Substantia nigra (tissue), 51 donors: ENCODE measurements at places on chromosomes 3 and 15.

GRCh38 chr3:125585595-125586223 lies 9.6 kb downstream of the OSBPL11 start:
- DNase-seq = no peak

DNA sequence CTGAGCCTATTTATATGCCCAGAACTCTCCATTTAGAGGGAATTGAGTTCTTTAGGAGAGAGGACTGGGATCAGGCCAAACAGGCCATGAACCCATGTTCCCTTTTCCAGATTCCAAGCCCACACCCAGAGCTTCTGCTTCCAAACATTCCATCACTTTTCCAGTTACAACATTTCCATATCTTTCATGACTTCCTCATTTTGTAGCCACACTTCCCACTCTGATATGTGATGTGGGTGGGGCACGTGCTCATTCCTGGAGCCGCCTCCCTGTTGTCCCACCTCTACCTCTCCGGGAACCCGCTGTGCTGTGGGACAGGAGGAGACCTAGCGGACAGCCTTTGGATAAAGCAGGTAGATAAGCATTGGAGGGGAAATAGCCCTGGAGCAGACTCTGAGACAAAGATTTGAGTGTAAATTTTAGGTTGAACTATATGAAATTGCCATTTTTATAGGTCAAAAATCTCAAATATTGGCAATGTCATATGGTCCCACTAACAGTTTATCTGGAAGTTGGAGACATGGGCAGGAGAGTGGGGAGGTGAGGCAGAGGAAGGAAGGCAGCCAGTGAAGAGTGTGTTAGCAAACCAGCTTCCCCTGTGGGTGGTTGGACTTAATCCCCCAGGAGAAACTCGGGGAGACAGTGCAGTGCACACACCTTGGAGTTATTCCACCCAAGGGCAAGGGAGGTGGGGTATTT lies 31.8 kb downstream of the CYP8B1 start:
- DNase-seq = no peak

GRCh38 chr3:118543832-118544231 lies 490.8 kb downstream of the IGSF11 start:
- no peak for DNase-seq

DNA sequence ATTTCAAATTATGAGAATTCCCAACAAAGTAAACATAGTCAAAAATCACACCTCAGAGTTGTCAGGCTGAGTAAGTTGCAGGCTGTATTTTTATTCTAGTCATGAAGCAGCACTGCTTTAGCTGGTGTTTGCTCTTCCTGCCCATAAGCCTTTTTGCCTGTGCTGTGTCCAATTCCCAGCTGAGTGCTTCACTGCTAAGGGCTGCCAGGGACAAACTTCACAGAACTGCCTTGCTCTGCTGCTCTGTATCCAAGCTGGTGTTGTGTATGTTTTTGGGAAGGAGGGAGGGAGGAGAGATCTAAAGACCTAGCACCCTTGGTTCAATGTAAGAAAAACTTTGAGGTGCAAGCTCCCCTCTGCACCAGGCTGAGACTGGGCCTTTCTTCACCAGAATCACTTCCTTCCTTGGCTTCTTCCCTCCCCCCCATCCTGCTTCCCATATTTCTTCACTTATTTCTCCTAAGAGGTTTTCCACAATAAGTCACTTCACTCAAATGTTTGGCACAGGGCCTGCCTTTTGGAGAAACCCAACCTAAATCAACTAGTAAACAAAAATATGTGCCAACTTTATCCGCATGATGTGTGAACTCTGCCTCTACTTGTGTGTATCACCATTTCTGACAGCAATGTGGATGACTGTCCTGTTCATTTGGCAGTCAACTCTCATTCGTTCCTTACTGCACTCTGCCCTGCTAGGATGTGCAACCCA lies 156.1 kb downstream of the TBL1XR1 start:
- no peak for DNase-seq

GRCh38 chr3:39234651-39235050 lies 42.3 kb upstream of the XIRP1 start:
- DNase-seq = no peak

GRCh38 chr3:178969004-178969700 lies 102.5 kb downstream of the ZMAT3 start:
- DNase-seq = no peak

GRCh38 chr15:71121442-71121841 lies 6.2 kb downstream of the THSD4 start:
- DNase-seq = no peak

DNA sequence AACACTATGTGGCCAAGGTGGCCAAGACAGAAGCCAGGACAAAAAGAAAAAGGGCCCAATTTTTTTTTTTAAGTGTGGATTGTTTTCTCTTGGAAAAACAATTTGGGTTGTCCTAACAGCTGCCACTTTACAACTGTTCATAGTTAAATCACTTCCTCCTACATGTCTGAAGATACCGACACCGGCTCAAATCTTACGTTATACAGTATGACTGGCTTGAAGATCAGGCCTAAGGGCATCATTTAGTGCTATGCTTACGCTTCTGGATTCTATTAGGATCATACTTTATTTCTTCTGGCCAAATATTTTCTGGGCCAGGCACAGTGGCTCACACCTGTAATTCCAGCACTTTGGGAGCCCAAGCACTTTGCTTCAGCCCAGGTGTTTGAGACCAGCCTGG lies 404.4 kb downstream of the MECOM start:
- DNase-seq = no peak

GRCh38 chr3:108914774-108915641 lies 38.7 kb downstream of the GUCA1C start:
- no peak for DNase-seq

- no peak for DNase-seq
Measured at GRCh38 chr3:17092583-17092933, 207.8 kb downstream of the PLCL2 start.

DNA sequence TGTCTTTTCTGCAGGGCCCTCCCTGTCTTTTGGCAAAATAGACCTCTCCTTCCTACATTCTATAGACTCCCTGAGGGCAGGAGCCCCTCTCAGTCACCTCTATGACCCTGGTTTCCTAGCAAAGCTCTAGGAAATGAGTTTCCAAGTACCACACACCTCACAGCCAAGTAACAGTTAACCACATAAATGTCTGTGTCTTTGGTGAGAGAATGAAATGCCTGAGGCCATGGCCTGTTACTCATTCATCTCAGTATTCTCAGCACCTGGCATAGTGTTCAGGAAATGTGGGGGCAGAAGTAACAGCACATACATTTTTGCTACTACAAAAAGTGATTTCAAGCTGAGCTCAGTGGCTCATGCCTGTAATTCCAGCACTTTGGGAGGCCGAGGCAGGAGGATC lies 21.0 kb downstream of the RFT1 start:
- no peak for DNase-seq

- DNase-seq = no peak
Measured at GRCh38 chr3:170387950-170388349, 30.4 kb downstream of the SKIL start.

GRCh38 chr3:105662306-105662705 lies 206.5 kb downstream of the CBLB start:
- DNase-seq = no peak

- DNase-seq = no peak
Measured at GRCh38 chr3:10160925-10161324, 3.8 kb upstream of the IRAK2 start.

DNA sequence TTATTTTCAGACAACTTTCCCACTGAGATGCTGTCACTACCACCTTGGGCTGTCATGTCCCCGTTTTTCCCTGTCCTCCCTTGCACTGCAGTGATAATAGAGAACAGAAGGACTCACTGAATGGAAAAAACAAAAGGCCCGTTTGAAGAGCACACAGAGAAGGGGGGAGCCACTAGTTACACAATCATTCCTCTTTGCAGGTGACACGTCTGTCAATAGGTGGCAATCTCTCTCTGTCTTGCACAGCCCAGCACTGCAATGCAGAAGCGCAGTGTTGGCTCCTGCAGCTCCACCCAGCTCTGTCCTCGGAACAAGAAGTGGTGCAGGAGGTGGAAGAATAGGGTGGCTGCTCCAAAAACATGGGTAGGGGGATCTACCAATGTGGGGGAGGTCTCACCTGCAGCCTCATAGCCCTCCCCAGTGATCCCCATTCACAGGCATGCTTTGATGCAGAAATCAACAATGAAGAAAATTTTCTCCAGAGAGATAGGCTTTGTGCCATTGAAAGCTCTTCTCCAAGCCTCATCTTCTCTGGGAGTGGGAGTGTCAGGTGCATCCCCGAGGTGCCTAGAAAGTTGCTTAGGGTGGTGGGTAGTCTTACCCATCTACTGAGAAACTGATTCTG lies 31.8 kb downstream of the FSTL1 start:
- no peak for DNase-seq

- DNase-seq = no peak
Measured at GRCh38 chr3:152355744-152356665, 87.3 kb downstream of the MBNL1 start.

DNA sequence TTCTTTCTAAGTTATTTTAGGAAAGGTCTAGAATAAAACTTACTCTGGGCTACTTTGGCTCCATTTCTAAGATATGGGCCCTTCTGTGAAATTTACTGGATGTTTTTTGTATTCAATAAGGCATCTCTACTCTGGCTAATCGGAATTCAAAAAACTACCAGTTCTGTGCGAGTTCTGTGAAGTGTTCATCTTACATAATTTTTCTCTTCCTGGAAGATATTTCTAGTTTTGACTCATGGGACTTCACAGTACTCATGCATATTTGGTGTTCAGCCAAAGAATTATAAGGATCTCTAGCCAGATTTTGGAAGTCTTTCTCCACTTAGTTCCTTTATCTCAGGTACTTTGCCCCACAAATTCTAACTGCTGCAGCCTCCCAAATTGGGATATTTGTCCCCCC lies 46.4 kb upstream of the MBNL1 start:
- no peak for DNase-seq

DNA sequence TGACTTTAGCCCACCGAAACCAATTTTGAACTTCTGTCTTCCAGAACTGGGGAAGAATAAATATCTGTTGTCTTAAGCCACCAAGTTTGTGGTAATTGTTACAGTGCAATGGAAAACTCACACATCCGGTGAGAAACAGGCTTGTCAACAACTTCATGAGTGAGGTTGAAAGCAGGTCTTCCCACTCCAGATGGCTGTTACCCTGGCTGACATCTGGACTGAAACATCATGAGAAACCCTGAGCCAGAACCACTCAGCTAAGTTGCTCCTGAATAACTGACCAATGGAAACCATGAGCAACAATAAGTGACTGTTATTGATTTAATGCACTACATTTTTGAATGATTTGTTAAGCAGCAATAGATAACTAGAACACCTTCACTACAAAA lies 10.3 kb downstream of the ACSBG1 start:
- no peak for DNase-seq

DNA sequence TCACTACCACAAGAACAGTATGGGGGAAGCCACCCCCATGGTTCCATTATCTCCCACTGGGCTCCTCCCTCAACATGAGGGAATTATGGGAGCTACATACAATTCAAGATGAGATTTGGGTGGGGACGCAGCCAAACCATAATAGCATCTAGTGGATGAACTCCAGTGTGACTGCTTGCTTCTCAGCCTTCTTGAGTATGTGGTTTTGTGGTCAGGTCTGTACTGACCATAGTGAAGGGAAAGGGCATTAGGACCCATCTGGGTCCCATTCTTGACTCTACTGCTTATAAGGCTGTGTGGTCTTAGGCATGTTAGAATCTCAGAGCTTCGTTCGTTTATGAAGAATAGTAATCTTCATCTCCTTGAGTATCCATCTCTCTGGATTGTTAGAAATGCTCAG lies 81.4 kb downstream of the CGNL1 start:
- no peak for DNase-seq

DNA sequence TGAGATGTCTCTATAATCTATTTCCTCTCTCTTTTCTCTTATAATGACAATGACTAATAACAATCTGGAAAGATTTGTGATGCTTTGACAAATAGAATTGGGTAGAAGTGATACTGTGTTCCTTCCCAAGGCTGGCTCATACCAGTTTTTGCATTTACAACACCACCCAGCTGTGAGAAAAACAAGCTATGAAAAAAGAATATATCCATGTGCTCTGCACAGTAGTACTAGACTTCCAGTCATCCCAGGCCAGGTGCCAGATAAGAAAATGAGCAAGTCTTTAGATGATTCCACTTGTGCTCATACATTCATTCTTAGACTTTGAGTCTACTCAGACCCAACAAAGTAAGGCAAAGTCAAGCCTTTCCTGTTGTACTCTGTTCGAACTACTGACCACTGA lies 350.2 kb upstream of the POU1F1 start:
- no peak for DNase-seq

DNA sequence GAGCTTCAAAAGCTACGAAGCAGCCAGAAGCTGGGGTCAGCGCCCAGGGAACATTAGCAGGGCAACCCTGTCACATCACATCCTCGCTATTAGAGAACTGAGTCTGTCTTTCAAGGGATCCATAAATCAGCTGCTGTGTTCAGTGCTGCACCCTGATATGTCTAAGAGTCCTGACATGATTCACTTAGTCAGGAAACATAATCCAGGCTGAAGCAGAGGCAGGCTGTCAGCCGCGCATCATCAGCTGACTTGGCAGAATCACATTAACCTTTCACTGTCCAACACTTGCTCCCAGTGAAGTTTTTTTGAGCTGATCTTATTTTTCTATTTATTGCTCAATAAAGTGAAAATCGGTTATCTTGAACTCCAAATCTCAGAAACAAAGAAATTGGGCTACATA lies 23.5 kb downstream of the MYH15 start:
- DNase-seq = no peak

DNA sequence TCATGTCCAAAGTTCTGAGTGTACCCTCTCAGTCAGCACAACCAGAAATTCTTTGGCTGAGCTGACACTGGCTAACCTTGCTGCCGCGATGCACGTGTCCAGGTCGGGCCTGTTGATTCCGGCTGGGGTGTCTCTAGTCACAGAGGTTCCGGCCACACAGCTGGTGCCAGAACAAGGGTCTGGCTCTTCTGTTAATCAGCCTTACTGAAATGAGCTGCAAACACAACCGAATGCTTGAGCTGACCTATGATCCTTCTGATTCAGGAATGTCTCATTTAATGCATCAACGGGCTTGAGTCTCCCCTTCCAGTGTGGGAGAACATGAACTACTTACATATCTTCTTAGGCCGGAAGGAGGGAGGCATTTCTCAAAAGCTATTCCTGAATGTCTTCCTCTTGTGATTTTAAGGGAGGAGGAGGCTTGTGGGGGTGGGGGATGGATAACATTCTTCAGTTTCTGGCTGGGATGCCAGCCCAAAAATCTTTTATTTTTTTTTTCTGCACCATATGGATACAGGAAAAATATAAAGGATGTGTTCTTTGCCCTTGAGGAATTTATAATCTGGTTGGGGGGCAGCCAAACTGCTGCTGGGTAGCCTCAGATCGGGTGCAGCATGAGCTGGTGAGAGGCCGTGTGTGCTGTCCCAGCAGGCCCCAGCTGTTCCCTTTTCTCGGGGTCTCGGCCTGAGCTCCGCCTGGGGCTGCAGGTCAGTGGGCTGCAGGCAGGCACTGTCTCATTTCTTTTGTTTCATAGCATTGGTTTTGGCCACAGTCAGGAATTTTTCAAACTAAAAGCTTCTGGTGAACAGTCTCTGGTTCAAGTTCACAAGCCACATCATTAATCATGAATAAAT lies 319.1 kb upstream of the TBL1XR1 start:
- no peak for DNase-seq
